ENCODE measurements at places on chromosomes 12 and 14.

GRCh38 chr14:50943261-50943942 is 881 bp downstream of the PYGL start:
- no peak for DNase-seq

DNA sequence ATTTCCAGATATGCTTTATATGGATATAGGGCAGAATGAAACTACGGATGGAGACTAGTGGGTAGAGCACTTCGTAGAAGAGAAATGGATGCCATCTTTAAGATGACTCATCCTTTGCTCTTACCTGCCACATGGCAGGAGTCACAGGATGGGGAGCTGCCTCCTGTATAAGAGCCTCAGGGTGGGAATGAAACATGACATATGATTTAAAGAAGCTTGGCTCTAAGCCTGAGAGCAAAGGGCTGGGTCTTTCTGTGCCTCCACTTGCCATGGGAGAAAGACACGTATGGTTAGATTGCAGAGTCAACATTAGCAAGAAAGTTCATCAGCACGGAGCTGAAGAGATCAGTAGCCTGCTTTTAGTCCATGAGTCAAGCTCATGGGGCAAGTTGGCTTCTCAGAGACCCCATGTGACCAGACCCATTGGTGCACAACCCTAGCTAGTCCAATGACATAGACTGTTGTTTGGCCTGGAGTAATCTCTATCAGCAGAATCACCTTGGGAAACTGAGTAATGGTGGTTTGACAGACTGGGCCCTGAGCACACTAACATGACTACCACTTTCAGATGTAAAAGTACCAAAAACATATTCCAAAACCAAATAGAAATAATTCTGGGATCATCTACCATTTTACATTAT is 38.1 kb upstream of the IL22 start:
- peak; percentile 35 for DNase-seq

DNA sequence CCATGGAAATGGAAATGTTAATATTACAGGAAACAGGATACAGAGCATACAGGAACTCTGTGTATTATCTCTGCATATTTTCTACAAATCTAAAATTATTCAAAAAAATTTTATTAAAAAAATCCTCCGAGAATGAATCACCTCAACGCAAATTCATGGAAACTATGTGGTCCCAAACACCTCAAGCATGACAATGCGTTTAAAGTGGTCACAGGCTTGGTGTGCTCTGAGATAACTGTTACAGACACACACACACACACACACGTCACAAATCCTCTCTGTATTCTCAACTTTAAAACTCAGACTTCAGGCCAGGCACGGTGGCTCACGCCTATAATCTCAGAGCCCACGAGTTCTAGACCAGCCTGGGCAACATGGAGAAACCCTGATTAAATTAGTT is 45.3 kb upstream of the MTERF2 start:
- no peak for DNase-seq

DNA sequence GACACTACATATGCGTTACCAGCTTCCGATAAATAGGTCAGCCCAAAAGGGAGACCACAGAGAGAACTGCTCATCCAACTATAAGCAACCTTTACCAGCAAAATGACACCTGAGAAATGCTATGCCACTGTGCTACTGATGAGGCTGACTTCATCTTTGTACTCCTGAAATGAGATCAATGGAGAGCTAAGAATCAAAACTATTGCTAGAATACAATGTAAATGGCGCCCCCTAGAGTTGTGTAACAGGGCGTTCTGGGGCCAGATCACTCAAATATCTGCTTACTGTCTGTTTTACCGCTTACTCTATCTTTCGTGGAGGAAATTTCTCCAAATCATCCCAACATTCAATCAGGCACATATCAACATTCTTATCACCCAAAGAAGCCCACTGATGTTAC is 4.6 kb downstream of the ZNF384 start:
- peak; percentile 81 for DNase-seq

GRCh38 chr14:47746986-47747385 is 71.6 kb upstream of the MDGA2 start:
- no peak for DNase-seq

GRCh38 chr12:111705672-111706071 is 19.8 kb downstream of the ACAD10 start:
- DNase-seq, result no peak

- DNase-seq, result no peak
These were observed 43.2 kb downstream of the KRT80 start for GRCh38 chr12:52148464-52149181.

- peak; percentile 82 for DNase-seq
These were observed 1.7 kb upstream of the SELPLG start for GRCh38 chr12:108635201-108635996.

GRCh38 chr12:6192604-6193380 is 7.4 kb upstream of the CD9 start:
- no peak for DNase-seq

GRCh38 chr12:77374673-77375072 is 309.3 kb upstream of the E2F7 start:
- DNase-seq, result no peak

DNA sequence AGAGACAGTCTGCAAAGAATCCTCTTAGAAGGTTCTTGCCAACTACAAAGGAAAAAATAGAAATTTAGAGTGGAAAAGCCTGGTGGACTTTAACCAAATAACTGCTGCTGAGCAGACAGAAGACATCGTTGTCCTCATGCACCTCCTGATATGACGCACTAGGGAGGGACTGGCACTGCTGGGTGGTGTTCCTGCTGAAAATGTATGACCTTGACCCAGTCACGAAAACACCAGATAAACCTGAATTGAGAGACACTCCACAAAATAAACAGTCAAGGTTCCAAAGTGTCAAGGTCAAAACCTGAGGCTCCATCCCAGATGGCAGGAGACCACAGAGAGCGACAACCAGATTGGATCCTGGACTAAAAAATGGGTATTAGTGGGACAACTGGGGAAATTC is 61.9 kb downstream of the CHGA start:
- DNase-seq, result no peak

DNA sequence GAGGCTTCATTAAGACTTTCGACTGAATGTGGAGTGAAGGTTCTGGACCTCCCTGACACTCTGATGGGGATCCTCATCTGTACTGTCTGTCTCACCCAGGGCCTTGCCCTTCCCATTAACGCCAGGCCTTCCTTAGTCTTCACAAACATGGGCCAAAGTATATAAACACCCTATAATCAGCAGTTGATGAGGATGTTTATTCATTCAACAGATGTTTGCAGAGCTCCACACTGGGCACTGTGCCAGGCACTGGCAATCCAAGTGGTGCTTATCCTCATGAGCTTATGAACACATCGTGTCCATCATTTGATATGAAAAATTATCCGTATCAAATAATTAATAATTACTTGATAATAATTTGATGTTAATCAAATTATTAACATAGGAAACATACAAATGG is 454.4 kb downstream of the FUT8 start:
- DNase-seq, result no peak

DNA sequence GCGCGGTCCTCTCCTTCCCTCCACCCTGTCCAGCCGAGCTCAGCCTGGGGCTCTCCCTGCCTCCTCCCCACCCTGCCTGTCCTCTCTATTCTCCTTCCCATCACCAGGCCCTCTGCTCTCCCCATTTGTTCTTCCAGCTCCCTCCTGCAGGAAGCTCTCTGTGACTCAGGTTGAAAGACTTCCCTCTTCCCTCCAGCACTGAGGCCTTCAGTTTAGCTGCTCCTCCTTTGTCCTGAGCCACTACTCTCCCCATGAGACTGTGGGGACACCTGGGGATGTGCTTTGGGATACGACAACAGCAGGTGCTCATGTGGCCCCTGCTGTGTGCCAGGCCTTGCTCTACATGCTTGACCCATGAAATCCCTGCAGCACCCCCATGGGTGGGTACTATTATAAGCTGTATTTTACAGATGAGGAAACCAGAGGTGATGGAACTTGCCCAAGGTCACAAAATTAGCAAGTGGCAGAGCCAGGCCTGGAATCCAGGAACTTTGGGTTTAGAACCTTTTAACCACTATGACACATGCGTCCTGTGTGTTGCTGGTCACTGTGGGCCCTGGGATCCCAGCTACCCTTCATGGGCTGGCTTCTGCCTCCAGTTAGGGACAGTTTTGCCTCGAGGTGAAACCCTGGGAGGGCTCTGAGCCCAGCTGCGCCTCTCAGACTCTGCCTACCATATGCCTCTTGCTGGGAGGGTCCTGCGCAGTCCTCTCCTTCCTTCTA is 5.5 kb downstream of the KRT80 start:
- DNase-seq, result no peak
